Uterus (tissue), 4 donors: ENCODE measurements at places on chromosomes 7 and 10. TPM values are rescaled to one million over a fixed set of nuclear protein-coding genes. Genes with fewer than 3 reads are reported as not detected.
A peak's percentile ranks its signal among the peaks of the same experiment; 100 is the strongest.

DNA sequence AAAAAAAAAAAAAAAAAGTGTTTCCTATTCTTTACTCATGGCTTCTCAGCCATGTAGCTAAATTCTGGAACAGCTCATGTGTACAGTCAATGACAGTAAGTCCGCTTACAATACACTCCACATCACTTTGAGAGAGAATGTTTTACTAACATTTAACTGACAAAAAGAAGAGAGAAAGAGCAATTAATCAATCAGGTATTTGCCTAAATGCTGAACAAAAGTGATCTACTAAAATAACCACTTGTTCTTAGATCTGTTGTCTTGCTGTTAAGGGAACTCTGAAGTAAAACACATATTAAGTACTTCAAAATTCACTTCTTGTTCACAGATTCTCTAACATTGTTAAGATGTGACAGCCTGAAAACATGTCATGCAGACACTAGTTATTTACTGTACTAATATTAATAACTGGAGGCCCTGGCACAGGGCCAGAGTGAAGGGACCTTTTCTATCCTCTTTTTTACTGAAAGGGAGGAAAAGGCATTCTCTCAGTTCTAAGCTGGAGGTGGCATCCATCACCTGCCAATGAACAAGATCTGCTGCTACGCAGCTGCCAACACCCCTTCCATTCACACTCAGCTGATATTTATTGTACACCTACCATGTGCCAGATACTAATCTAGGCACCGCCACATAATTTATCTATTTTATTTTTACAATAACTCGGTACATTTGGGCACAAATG lies 72.6 kb downstream of the AHR start:
- DNase-seq: no peak

GRCh38 chr10:86876748-86877147 lies 80.7 kb downstream of the MMRN2 start:
- no peak for DNase-seq

- peak; percentile 57 for DNase-seq
Measured at GRCh38 chr7:129925416-129926002, 27.3 kb downstream of the UBE2H start.

- no peak for DNase-seq
Measured at GRCh38 chr7:7972922-7973594, 4.5 kb downstream of the GLCCI1 start.

DNA sequence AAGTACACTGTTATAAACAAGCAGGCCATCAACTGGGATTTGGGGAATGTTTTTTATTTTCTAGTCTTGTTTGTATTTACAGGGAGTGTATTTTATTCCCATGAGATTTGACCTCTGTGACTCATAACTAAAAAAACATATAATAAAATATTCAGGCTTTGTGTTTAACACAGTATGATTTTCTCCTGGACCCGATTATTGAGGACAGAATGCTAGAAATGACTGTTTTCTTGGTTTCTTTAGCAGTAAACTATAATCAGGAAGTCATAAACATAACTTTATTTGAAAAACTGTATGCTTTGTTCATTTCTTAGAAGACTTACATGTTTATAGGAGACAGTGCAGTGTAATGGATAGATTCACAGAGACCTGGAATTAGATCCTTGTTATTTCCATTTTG lies 2.1 kb downstream of the NHLRC2 start:
- DNase-seq: no peak

DNA sequence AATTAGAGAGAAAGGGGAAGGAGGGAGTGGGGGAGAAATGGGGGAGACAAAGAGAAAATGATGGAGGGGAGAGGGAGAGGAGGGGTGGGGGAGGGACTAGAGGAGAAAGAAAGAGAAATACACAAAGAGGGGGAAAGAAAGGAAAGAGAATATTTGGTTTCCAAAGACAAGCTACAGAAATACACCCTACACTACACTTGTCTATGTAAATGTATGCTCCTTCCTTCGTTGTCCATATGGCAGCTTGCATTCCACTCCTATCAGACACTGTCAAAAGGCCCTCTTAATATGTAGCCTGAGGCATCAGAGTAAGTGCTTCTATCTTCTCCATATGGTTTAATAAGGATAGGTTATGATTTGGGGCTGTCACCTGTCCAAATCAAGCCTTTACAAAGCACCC lies 92.8 kb upstream of the FEZF1 start:
- no peak for DNase-seq

GRCh38 chr7:129136887-129137642 lies 7.4 kb upstream of the TSPAN33 start:
- no peak for DNase-seq

GRCh38 chr7:64307254-64308015 lies 6.3 kb upstream of the ZNF736 start:
- DNase-seq: peak; percentile 87

- no peak for DNase-seq
Measured at GRCh38 chr7:155466814-155467733, 9.1 kb downstream of the EN2 start.

- DNase-seq: no peak
Measured at GRCh38 chr10:86856156-86856555, 99.7 kb downstream of the BMPR1A start.

DNA sequence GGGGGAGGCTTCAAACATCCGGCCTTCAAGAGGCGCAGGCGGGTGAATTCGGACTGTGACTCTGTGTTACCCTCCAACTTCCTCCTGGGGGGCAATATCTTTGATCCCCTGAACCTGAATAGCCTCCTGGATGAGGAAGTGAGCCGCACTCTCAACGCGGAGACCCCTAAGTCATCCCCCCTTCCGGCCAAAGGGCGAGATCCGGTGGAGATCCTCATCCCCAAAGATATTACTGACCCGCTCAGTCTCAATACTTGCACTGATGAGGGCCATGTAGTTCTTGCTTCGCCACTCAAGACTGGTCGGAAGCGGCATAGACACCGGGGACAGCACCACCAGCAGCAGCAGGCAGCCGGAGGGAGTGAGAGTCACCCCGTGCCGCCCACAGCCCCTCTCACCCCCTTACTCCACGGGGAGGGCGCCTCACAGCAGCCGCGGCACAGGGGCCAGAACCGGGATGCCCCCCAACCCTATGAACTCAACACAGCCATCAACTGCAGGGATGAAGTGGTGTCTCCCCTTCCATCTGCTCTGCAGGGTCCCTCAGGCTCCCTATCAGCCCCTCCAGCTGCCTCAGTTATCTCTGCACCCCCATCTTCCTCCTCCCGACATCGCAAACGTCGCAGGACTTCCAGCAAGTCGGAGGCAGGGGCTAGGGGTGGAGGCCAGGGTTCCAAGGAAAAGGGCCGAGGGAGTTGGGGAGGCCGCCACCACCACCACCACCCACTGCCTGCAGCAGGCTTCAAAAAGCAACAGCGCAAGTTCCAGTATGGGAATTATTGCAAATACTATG lies 1.1 kb downstream of the MEPCE start:
- no peak for DNase-seq

DNA sequence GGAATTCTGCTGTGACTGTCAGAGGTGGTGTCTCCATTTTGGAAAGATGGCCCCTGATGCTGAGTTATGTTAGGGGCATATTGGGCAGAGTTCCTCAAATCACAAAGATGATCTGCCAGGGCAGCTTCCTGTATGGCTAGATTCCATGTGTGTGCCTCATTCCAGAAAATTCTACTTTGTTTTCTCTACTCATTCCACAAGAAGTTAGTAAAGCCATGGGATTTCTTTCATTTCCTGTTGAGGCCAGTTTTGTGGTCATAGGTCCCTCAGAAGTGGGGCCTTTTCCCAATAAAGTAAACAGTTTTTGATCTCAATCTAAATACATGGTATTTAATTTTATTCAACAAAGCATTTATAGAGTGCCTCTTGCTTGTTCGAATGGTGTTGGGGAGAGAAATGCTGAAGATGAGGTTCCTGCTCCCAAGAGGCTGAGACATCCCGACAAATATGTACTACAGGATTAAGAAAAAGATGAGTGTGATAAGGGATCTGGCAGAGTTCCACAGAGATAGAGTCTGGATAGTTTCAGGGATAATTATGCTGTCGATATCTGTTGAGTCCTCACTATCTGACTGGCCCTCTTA lies 33.0 kb downstream of the MINDY4 start:
- DNase-seq: no peak

- DNase-seq: no peak
Measured at GRCh38 chr7:91421018-91421417, 156.8 kb downstream of the FZD1 start.

DNA sequence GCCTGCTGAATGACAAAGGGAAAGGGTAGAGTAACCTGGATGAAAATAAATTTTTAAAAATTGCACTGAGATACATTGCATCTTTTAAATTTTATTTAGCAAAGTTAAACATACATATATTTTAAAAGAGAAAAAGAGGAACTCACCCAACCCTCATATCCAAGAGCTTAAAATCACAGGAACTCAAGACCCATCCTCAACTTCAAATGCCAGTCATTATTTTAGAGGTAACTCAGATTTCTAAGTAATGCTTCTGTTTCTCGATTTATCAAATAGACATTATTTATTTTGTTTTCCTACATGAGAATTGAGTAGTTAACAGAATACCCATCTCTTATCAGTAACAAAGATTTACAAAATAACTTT lies 32.4 kb upstream of the KMT2E start:
- DNase-seq: no peak

DNA sequence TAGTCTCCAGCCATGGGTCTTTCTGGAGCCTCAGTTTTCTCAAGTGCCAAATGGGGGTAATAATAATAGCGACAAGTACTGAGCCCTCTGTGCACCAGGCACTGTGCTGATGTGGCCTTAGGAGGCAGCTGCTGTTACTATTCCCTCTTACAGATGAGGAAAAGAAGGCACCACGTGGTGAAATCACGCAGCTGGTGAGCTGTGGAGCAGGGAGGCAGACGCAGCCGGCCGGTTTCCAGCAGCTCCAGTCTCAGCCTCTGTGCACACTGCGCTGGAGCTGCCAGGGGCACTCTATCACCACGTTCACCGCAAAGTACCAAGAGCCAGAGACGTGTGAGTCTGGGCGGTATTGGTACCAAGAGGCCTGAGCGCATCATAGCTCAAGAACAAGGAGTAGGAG lies 9.6 kb downstream of the PYROXD2 start:
- DNase-seq: no peak

DNA sequence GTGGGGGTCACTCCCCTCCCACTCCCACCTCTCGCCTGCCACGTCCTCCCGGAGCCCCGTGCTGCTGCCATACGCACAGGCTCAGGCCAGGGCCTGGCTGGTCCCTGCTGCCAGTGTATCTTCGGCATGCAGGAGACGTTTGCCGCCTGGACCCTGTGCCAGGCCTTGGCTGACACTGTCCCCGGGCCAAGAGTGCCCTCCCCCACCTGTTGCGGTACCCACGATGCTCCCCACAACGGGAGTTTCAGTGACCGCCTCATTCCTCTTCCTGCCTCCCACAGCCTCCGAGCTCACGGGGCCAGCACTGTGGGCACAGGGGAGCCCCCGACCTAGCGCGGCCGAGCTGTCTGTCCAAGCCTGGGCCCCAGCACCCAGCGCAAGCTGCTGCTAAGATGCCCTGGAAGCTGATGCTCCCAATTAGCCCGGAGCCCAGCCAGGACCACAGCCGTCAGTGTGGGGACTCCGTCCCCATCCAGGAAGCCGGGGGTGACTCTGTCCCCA lies 7.4 kb downstream of the TTYH3 start:
- no peak for DNase-seq

- DNase-seq: no peak
Measured at GRCh38 chr10:88913788-88914187, 33.7 kb downstream of the STAMBPL1 start.

GRCh38 chr7:41403291-41403690 lies 299.6 kb downstream of the INHBA start:
- no peak for DNase-seq

DNA sequence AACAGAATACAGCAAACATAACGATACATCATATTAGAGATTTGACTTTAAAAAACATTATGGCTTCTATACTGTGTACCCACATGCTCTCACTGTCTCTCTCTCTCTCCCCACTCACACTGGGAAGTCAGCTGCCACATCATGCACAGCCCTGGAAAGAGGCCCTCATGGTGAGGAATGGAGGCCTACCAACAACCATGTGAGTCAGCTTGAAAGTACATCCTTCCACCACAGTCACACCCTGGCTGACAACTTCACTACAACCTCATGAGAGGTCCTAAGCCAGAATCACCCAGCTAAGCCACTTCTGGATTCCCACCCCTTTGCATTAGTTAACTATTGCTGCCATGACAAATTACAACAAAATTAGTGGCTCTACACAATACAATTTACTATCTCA lies 23.3 kb upstream of the GPR22 start:
- DNase-seq: no peak

- no peak for DNase-seq
Measured at GRCh38 chr10:64573623-64574325, 1052.6 kb downstream of the REEP3 start.

DNA sequence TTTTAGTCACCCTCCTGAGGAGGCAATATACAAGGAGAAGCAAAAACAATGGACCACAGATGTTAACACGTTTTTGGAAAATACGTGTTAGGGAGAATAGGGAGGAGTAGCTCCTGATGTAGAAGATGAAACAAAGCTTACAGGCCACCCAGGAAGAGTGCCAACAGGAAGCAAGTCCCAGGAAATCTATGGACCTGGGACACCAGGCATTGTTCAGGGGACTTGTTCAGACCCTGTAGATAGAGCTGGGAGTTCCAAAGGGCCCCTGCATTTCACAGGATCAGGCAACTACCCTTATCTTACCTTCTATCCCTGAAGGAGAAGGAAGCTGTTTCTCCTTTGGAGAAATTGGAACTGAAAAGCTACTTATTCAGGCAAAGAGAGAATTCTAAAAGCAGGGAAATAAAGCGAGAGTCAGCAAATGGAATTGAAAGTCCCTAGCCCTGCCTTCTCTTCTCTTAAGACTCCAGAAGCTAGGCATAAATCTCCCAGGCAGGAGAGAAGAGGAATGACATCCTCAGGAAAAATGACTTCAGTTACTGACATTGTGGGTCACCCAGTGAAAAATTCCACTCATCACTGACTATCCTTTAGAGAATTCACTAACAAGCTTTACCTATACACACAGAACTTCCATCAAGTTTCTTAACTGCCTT lies 77.7 kb upstream of the FAM3C start:
- no peak for DNase-seq

The NANOS1 gene
- total RNA-seq: 4.5 TPM

The KAZALD1 gene
- total RNA-seq: 0.26 TPM

The SOSTDC1 gene
- not detected for total RNA-seq

The SKIDA1 gene
- 0.26 TPM for total RNA-seq
